ENCODE measurements at places on chromosomes 2 and 18.
A peak's percentile ranks its signal among the peaks of the same experiment; 100 is the strongest.

- DNase-seq = no peak
Measured at GRCh38 chr2:72007402-72007801, 140.3 kb downstream of the CYP26B1 start.

DNA sequence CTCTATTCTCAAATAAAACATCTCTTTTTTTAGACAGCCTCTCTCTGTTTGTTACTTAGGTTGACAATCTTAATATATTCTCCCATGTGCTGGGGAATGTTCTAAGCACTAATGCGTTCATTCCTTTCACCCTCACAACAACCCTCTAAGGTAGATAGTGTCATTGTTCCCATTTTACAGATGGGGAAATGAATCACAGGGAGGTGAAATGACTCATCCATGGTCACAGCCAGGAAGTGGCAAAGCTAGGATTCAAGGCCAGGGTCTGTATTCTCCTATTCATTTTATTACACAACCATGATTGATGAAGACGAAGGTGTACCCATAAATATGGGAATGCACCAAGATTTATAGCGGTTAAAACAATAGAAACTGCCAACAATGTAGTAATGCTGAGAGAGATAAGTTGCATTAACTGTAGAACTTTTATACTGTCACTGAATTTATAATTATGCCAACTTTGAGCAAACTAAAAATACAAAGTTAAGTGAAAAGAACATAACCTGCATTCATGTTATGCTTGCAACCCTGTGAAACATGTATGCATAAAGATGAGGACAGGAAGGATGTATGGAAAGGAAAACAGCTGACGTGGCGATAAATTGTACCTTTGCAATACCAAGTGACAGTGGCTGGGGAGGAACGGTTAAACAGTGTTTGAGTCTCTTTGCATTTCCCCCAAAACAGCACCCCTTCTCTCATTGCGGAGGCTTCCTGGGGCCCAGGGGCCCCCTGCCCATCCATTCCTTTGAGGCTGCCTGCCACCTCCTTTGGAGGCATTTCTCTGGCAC lies 257.7 kb upstream of the AGAP1 start:
- no peak for DNase-seq

DNA sequence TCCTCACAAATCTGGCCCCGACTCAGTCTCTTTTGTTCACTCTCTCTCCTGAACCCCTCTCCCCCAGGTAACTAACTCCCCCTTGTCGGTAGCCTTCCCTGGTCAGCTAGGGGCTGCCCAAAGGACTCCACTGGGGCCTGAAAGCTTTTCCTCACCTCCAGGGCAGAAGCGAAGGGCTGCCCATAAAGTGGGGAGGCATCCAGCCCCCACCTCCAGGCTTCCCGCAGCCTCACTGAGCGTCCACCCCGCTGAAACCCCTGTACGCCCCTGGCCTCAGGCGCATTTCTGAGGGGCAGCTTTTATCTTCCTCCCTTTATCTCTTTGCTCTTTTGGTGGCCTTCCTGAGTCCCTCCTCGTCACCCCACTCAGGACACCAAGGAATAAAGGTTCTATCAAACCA lies 249.3 kb downstream of the CYP26B1 start:
- no peak for DNase-seq

GRCh38 chr2:47354013-47354847 lies 48.7 kb upstream of the MSH2 start:
- DNase-seq = no peak

GRCh38 chr2:74454654-74455511 lies at the start of gene INO80B:
TSS of gene INO80B (plus strand) at chr2:74455087. CDS start at chr2:74455117, 30 bp downstream.
- DNase-seq = peak; percentile 99

DNA sequence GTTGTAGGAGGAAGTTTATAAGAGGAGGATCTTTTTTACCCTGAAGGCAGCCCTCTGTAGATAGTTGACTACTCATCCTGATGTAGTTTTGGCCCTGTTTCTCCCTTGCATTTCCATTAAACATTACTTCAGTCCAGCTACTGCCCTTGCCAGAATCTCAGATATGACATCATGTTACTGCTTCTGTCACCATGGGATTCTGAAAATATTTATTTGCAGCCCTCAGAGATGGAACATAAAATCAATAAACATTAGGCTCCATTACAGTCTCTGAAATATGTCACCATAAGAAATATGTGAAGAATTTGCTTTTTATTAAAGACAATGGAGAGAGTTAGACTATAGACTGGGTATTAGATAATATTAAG lies 68.7 kb upstream of the STK39 start:
- no peak for DNase-seq

DNA sequence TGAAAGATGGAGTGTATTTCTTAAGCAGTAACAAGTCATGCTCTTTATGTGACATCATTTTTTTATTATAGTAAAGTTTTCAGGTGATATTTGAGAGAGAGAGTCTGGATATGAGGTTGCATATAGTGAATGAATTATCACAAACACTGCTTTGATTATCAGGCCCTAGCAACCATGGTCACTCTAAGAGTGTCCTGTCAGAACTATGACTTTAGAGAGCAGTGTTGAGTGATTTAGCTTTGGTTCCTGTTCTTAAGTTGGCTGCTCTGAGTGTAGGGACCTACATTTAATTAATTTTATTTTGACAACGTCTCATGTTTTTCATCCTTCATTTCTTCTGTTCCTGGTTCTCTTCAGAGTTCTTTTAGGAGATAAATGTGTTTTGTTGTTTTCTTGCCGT lies 275.5 kb downstream of the KCNJ3 start:
- no peak for DNase-seq

GRCh38 chr18:22088996-22089640 lies 80.3 kb upstream of the GATA6 start:
- DNase-seq = no peak

Measured in CD4-positive, alpha-beta T cell treated with Interleukin-2 at 100 ng/mL for 4 hours (primary cell).